LHCN-M2 (cell line): ENCODE measurements at places on chromosomes 1 and 21. TPM values are rescaled to one million over a fixed set of nuclear protein-coding genes. Genes with fewer than 3 reads are reported as not detected.

The CFAP74 gene
- total RNA-seq, result not detected in 2 replicates

The RUNX3 gene
- total RNA-seq, result not detected in 2 replicates

The PIGP gene
- 11.1 and 24.1 TPM in 2 replicates for total RNA-seq

The CFAP126 gene
- total RNA-seq, result not detected in 2 replicates

The TTC13 gene
- total RNA-seq, result 8.4 and 10.2 TPM in 2 replicates

The SPRR2G gene
- not detected in 2 replicates for total RNA-seq

The SYF2 gene
- total RNA-seq, result 50.4 and 52.6 TPM in 2 replicates

DNA sequence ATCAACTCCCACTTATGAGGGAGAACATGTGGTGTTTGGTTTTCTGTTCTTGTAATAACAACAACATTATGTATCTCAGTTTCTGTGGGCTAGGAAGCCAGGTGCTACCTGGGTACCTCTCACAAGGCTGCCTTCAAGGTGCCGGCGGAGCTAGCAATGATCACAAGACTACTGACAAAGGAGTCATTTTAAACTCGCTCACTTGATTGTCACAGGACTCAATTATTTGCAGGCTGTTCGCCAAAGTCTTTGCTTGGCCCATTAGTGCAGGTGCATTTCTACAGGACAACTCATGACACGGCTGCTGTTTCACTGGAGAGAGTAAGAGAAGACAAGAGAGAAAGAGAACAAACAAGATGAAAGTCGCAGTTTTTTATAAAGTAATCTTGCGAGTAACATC lies 1237.4 kb upstream of the TMPRSS15 start:
- no peak for DNase-seq

- DNase-seq, result no peak
Observed at GRCh38 chr1:163201906-163202305, 810 bp downstream of the RGS5 start.

- DNase-seq, result no peak
Observed at GRCh38 chr1:29673228-29673500, 436.8 kb downstream of the PTPRU start.

DNA sequence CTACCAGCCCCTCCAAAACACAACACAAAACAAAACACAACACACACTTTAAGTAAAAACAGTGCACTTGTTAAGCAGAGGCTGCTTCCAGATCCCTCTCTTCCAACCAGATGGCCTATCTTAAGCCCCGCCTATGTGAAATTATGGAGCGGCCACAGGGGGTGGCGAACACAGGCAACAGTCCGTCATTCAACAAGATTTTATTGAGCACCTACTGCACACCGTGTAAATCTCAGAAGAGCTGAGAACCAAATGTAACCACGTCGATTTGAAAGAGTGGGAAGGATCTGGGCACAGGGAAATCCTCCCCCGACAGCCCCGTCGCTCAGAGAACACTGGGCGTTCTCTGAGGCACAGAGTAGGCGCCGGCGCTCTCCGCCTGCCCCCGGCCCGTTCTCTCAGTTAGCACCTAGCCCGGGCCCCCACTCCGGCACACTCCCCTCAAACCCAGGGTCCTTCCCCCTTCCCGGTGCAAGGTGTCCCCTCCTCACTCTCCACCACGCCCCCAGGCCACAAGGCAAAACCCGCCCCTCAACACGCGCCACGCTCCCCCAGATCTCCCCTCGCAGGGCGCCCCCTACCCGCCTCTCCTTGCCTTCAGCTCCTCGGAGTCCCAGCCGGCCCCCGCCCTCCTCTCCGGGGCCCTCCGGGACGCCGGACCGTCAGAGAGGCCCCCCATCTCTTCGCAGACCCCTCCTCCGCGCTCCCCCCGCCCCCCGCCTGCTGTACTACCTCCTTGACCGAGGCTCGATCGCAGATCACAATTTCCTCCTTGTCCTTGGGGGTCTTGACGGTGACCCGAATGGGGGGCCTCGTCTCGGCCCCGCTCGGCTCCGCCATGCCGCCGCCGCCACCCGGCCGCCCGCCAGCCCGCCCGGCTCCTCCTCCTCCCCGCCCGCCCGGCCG lies 483 bp downstream of the UBQLN4 start:
- DNase-seq, result peak; percentile 69

DNA sequence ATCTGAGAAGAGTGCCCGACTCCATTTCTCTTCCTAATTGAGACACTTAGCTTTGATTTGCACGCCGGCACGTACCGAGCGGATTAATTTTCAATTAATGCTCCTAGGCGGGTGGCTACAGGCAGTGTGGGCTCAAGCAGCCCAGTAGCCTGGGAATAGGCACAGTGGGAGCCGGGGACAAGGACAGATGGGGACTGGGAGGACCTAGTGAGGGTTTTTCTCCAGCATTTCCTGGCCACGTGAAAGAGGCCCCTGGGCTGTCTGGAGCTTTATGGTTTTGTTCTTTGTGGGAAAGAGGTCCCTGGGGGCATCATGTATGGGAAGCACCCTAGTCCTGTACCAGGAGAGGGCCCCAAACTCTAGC lies 78.6 kb upstream of the CSF3R start:
- no peak for DNase-seq

DNA sequence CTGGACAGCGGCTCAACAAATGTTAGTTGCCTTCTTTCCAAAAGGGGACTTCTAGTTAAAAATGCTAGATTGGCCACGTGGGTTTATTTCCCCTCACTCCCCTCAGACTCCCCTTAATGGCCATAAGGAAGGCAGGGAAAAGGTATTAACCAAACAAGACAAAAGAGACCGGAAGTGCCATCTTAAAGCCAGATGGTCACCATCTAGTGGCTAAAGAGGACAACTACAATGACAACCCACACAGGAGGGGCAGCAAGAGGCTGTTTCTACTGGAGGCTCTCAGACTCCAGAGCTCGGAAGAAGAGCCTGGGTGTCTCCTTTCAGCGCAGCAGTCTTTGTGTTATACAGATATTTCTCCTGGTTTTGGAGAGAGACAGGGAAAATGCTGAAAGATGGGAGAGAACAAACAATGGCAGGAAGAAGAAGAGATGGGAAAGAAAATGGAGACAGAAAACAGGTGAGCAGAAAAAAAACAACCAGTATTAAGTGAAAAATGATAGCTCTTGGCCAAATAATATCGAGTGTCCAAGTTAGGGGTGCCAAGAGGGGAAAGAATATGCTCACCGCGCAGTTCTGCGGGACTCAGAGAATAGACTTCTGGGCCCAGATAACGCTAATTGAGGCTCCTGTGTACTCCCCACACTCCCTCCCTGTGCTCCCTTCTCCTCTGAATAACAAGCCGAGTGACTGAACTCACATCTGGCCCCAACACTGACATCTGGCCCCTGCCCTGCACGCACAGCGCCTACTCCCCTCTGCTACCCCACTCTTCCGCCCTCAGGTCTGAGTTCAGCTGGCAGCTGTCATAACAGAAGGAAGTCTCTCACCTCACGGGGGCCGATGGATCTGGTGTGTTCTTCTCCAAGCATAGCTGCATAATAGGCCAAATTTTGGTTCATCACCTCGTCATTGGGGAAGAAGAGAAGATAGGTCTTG lies 9.6 kb downstream of the P3H1 start:
- DNase-seq, result peak; percentile 60

DNA sequence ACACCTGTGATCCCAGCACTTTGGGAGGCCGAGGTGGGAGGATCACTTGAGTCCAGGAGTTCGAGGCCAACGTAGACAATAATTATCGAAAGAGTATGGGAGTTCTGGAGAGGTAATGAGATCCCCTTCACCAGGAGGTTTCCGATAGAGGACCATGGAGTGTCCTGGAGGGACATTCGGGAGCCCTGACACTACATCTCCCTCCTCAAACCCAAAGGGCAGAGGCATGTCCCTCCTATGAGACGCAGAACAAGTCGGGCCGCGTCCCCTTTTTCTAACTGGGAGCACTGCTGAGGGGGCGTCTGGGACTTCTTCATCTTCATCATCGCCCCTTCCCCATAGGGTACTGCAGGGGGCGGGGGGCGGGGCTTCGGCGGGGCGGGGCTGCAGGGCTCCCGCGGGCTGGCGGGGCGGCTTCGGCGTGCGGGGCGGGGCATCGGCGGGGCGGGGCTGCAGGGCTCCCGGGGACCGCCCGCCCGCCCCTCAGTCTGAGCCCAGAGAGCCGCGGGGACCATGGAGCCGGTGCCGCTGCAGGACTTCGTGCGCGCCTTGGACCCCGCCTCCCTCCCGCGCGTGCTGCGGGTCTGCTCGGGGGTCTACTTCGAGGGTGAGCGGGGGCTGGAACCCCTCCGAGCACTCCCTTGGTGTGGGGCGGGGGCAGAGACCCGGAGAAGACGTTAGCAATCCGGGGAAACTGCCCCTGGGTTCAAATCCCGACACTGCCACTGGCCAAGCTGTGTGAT lies at the start of gene THEMIS2:
THEMIS2 (plus strand) TSS at position 486 of the 743 bp plus-strand sequence; CDS start at position 514, 28 bp downstream.
- no peak for DNase-seq

DNA sequence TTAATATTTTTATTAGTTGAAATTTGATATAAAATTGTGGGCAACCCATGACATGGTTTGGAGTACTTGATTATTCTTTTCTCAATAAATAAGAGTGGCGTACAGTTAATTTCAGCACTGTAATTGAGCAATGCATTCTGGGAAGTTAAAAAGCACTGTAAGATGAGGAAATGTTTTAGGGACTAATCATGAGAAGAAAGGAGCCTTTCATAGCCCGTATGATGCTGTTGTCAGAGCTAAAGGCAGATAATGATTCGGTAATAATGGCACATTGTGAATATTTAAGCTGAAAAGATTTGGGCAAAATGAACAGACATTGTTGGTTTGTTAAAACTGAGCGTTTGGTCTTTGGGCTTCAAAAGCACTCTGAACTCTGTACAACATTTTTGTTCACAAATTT lies 139.3 kb downstream of the NFIA start:
- DNase-seq, result no peak

GRCh38 chr21:25456672-25457071 lies 150.6 kb downstream of the MRPL39 start:
- DNase-seq, result peak; percentile 19

GRCh38 chr1:30545365-30545764 lies 178.0 kb downstream of the MATN1 start:
- DNase-seq, result no peak

GRCh38 chr1:46363121-46363520 lies 22.5 kb downstream of the NSUN4 start:
- no peak for DNase-seq

DNA sequence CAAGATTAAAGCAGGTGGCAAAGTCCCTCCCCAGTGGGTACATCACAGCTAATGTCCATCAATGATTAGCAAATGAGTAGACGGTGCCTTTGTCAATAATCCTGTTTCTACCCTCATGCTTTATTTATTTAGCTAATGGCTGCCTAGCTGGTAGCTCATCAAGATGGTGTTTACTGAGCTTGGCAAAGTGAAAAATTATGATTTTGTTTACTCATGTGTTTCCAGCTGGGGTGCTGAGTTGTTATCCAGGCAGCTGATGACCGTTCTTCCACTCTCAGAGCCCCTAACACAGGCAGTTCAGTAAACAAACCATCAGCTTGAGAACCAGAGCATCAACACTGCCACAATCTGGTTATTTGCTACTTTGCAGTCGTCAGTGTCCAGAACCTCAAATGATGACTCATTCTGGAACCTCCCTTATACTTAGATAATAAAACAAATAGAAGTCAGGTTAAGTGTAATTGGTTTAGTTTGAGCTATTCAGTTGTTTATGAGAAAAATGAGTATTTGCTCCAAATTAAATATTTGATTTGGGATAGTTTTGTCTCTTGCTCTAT lies 163.9 kb downstream of the ST6GALNAC5 start:
- DNase-seq, result peak; percentile 81

- DNase-seq, result no peak
Observed at GRCh38 chr1:60329651-60330050, 256.1 kb upstream of the C1orf87 start.

DNA sequence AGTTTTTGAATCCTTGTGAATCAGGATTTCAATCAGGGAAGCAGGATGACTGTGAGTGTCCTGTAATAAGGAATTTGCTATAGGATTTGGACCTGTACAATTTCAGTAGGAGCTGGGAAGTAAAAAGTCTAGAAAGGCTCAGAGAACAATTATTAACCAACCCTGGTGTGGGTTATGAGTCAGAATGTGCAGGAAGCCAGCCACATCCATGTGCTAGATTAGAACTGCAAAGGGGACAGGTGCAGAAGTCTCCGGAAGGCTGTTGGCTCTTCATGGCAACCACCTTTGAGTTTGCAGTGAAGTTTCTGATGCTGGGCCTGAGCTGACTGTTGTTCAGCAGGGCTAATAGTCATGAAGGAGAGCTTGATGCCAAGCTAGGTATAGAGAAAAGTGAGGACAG lies 70.7 kb downstream of the SPATA46 start:
- peak; percentile 79 for DNase-seq

DNA sequence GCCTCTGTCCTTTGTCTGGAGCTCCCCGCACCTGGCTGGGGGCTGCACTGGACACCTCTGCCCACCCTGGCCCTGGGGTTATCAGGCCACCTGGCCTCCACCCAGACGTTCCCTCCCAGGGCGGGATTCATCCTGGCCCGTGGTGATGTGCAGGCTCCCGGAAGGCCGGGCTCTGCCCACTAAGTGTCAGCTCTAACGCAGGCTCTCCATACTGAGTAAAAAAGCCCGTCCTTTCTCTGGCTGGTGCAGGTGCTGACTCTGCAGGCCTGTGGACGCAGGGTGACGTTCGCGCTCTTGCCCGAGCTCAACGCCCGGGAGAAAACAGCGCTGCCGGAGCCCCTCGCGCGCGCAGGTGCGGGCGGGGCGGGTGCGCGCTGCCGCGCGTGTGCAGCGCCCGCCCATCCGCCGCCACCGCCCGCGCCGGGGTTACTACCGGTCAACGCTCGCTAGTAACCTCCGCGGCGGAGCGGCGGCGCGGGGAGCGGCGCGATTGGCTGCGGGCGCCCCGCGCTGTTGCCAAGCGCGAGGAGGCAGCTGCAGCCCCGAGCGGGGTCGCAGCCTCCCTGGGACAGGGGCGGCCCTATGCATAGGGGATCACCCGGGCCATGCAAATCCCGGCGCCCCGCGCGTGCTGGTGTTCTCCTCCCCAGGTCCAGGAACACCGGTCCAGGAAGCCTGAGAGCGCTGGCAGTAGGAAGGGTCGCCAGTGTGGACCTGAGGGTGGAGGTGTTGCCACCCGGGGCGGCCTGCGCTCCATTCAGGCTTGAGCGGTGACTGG lies 15.7 kb downstream of the ABCG1 start:
- no peak for DNase-seq

GRCh38 chr1:203467550-203467921 lies 8.1 kb upstream of the PRELP start:
- no peak for DNase-seq

DNA sequence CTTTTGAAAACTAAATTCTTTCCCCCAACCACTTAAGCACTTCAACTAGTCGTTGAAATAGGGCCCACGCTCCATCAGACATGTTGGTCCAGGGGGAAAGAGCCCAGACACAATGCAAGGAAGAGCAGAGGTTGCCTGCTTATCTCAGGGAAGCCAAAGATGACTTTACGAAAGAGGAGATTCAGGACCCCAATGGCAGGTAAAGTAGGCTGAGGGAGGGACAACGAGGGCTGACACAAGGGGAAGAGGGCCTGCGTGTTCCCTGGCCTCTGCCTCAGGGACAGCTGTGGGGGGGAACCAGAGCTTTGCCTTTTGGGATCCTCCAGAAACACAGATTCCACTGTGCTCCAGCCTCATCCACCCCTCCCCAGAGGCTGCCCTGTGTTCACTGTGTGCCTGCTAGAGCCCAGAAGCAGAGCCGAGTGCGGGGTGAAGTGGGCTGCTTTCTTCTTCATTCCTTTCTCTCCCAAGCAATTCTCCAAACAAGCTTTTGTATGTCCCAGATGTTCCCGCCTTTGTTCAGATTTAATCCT lies 135.5 kb upstream of the GRIK3 start:
- no peak for DNase-seq
